ENCODE measurements at places on chromosomes 5 and 9. TPM values are rescaled to one million over a fixed set of nuclear protein-coding genes. Genes with fewer than 3 reads are reported as not detected.

Gene KIF20A
- total RNA-seq: 10.3 TPM

Gene MAMDC2
- 0.10 TPM for total RNA-seq

- H3K36me3 ChIP-seq: peaks cover 5% of the 10 kb centered on the region
- no peak for DNase-seq
- H3K4me3 ChIP-seq: no peak overlapping the region
Measured at GRCh38 chr9:108860354-108860753, 1.7 kb upstream of the ACTL7A start.

DNA sequence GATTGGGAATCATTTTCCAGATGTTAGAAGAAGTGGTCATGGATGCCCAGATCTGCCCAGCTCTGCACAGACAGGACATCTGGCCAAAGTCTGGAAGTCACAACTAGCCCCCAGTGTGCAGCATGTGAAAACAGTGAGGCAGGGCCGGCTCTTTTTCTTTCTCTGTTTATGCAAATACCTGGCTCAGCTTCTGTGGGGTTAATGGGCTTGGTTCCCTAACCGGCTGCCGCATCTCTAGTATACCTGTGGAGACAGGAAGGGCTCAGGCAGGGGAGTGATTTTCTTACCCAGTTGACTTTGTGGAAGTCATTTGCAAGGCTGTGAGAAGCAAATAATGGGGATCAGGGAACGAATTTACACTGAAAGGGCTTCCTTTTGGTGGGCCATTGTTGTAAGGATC lies 254.8 kb upstream of the PANK3 start:
- no peak overlapping the region for H3K4me3 ChIP-seq
- no peak for DNase-seq
- H3K4me1 ChIP-seq: peaks cover 7% of the 10 kb centered on the region
- H3K36me3 ChIP-seq: no peaks in the 10 kb centered on the region

GRCh38 chr5:180669661-180670060 lies 20.3 kb upstream of the FLT4 start:
- H3K27ac ChIP-seq: peak overlapping the region; percentile 20
- H3K36me3 ChIP-seq: peaks cover 4% of the 10 kb centered on the region
- DNase-seq: no peak

- H3K4me3 ChIP-seq: no peak overlapping the region
Measured at GRCh38 chr9:103078581-103078980, 83.4 kb downstream of the CYLC2 start.

DNA sequence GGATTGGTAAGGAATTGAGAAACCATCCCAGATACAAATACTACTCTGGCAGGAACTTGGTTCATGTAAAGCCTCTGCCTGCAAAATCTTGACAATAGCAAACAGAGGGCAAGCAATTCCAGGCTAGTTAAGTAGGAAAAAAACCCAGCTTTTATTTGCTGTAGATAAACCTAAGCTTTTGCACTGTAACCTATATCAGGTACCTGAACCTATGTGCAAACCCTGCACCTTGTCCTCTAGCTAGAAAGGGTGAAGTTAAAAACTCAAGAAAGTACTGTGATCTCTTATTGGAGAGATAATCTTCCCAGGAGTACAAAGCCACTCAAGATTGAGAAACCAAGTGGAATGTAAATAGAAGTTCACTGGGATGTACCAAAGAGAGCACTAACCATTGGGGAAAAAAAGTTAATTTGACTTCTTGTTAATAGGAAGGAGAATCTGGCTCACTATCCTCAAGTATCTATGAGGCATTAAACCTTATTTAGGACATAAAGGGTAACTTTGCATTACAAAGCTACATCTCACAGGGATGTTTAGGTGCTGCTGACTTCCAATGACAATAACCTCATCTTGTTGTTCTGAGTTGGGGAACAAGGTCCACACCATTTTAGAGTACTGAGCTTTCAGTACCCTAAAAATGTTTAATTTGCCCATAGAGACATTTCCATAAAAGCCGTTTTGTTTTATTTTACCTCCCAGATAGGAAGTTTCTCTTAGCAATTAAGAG lies 73.8 kb upstream of the PCA3 start:
- H3K27me3 ChIP-seq: peaks cover under 1% of the 10 kb centered on the region
- H3K4me3 ChIP-seq: no peak overlapping the region
- DNase-seq: no peak
- H3K36me3 ChIP-seq: no peaks in the 10 kb centered on the region
- H3K27ac ChIP-seq: no peak overlapping the region
- peaks cover 14% of the 10 kb centered on the region for H3K4me1 ChIP-seq

Gene BDP1
- 20.9 TPM for total RNA-seq

Gene MYMK
- total RNA-seq: not detected

GRCh38 chr5:135249658-135250057 lies 149.4 kb downstream of the MACROH2A1 start:
- H3K4me1 ChIP-seq: no peaks in the 10 kb centered on the region
- no peaks in the 10 kb centered on the region for H3K36me3 ChIP-seq
- H3K27ac ChIP-seq: no peak overlapping the region
- DNase-seq: no peak
- no peak overlapping the region for H3K4me3 ChIP-seq
- peaks cover 4% of the 10 kb centered on the region for H3K27me3 ChIP-seq

- H3K27me3 ChIP-seq: no peaks in the 10 kb centered on the region
- no peak overlapping the region for H3K4me3 ChIP-seq
- no peak overlapping the region for H3K27ac ChIP-seq
- DNase-seq: no peak
- H3K36me3 ChIP-seq: no peaks in the 10 kb centered on the region
- H3K4me1 ChIP-seq: no peaks in the 10 kb centered on the region
Measured at GRCh38 chr5:29796013-29796412, 1397.5 kb upstream of the CDH6 start.

- no peak for DNase-seq
- H3K4me3 ChIP-seq: no peak overlapping the region
- H3K4me1 ChIP-seq: no peaks in the 10 kb centered on the region
Measured at GRCh38 chr5:160802592-160802991, 49.4 kb downstream of the ATP10B start.

- H3K27ac ChIP-seq: no peak overlapping the region
- DNase-seq: no peak
- peaks cover 2% of the 10 kb centered on the region for H3K27me3 ChIP-seq
Measured at GRCh38 chr9:86359151-86359879, 5.1 kb upstream of the TUT7 start.

DNA sequence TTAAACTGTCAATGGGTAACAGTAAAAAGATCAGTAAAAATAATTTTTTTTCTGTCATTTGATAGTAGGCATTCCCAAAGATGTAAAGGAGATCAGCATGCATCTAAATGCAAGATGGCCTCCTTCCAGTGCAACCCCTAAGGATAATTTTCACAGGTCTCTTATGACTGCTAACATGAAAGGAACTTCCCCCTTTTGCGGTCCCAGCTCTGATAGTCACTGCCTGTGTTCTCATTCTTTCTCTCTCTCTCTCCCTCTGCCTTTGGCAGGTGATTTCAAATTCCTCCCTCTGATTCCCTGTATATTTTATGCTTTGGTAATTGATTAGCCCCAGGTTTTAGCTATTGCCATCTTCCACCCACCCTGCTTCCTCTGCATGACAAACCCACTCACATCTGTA lies 8.9 kb downstream of the SPINK14 start:
- H3K36me3 ChIP-seq: no peaks in the 10 kb centered on the region
- H3K4me3 ChIP-seq: no peak overlapping the region
- peaks cover 8% of the 10 kb centered on the region for H3K4me1 ChIP-seq
- H3K27ac ChIP-seq: no peak overlapping the region

Gene RLN2
- total RNA-seq: 1.4 TPM

DNA sequence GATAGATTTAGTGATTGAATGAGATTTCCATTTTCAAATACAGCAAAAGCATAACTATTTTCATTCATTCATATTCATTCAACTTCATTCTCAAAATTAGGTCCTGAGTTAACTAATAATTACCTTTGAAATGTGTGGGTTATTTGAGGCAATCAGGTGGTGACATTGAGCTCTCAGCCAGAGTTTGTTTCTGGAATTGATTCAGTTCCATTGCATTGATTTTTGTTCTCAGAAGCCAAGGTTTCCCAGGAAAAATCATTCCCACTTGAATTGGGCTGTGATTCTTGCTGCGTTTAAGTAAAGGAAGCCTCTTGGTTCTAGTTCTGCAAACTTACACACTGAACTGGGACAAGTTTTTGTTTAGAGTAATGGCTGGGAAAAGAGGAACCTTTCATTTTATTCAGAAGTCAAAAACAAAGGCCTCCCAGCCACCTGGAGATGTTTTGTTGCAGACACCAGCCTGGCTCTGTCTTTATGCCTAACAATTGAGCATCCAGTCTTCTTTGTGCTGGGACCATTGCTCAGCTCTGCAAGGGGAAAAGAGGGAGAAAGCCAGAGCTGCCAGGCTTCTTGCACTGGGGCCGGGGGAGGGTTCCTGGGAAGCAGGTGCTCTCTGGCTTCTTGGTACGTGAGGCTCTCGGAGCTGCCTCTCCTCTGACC lies 198.6 kb downstream of the TRIO start:
- peaks cover 26% of the 10 kb centered on the region for H3K4me1 ChIP-seq
- H3K27ac ChIP-seq: no peak overlapping the region
- peaks cover 4% of the 10 kb centered on the region for H3K27me3 ChIP-seq
- DNase-seq: no peak

DNA sequence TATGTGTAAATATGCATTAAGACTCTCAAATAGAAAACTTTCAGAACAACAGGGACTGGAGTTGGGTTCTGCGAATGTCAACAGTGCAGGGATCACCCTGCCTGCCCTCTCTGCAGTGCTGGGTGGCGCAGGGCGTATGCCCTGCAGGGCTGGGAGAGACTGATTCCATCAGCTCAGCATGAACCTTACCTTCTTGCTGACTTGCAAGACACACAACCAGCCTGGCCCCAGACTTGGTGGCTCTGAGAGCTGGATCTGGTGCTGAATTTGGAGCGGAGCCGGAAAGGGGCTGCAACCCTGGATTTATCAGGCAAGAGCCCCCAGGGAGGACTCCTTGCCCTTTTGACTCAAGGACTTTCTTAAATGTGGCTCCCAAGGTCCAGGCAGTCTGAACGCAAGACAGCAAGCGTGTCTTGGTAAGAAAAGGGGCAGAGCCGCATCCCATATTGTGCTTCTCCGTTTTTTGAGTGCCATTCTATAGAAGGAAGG lies 376.0 kb upstream of the IRX2 start:
- peaks cover 6% of the 10 kb centered on the region for H3K4me1 ChIP-seq
- no peak overlapping the region for H3K4me3 ChIP-seq
- H3K27me3 ChIP-seq: peaks cover 1% of the 10 kb centered on the region
- no peak overlapping the region for H3K27ac ChIP-seq

Gene HK3
- 0.51 TPM for total RNA-seq

DNA sequence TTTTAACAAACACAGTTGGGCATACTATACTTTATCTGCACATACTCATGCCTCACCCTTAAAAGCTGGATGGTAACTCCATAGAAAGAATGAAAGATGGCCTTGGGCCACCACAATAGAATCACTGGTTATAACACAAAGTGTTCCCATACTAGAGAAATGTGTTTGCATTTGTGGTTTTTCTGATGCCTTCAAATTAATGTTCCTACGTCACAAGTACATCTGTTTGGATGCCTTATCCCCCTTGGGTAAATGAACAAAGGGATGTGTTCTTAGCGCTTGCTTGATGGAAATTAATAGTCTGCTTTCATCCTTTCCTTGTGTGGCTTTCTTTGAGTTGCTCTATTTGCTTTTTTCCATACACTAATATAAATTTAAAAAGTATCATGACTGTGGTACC lies 291.1 kb upstream of the PDE4D start:
- H3K36me3 ChIP-seq: no peaks in the 10 kb centered on the region
- H3K27me3 ChIP-seq: no peaks in the 10 kb centered on the region
- H3K4me1 ChIP-seq: no peaks in the 10 kb centered on the region
- DNase-seq: no peak
- no peak overlapping the region for H3K4me3 ChIP-seq
- H3K27ac ChIP-seq: no peak overlapping the region

DNA sequence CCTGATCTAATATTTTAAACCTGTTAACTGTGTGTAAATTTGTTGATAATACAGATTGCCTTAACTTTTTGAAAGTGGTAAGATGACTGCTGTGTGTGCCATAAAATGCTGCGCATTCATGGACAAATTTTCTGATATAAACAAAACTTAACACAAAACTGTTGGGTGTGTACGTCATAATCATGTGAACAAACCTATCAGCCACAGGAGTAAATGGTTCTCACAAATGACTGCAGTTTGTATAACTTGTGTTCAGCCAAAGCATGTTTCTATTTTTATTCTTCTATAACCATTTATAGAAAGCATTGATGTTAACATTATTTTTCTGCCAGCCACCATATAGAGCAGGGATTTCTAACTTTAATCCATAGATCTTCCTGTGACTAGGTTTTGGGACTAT lies 21.5 kb downstream of the CAMK4 start:
- H3K27me3 ChIP-seq: no peaks in the 10 kb centered on the region
- no peak overlapping the region for H3K27ac ChIP-seq
- peaks cover 35% of the 10 kb centered on the region for H3K4me1 ChIP-seq
- H3K4me3 ChIP-seq: no peak overlapping the region

Gene CDH18
- 0.33 TPM for total RNA-seq

DNA sequence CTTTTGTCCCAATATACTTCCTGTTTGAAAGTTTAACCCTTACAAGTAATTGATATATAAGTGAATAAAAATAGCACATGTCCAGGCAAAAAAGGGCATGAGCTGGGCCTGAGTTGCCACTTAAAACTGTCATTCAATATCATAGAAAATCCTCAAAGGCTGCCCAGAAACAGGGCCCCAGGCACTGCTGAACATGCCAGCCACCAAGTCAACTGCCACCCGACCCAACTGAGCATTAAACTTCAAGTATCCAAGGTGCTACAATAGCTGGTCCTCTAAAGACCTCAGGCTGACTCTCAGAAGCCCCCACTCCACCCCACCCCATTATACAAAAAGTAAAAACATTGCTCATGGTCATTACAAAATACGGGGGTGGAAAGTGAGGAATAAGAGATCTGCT lies 83.7 kb downstream of the CEMIP2 start:
- H3K27me3 ChIP-seq: no peaks in the 10 kb centered on the region

Gene GLRA1
- not detected for total RNA-seq

GRCh38 chr9:28001096-28001495 lies 427.8 kb upstream of the C9orf72 start:
- no peak for DNase-seq
- no peak overlapping the region for H3K4me3 ChIP-seq
- H3K36me3 ChIP-seq: no peaks in the 10 kb centered on the region
- H3K27ac ChIP-seq: no peak overlapping the region
- H3K4me1 ChIP-seq: peaks cover 27% of the 10 kb centered on the region

DNA sequence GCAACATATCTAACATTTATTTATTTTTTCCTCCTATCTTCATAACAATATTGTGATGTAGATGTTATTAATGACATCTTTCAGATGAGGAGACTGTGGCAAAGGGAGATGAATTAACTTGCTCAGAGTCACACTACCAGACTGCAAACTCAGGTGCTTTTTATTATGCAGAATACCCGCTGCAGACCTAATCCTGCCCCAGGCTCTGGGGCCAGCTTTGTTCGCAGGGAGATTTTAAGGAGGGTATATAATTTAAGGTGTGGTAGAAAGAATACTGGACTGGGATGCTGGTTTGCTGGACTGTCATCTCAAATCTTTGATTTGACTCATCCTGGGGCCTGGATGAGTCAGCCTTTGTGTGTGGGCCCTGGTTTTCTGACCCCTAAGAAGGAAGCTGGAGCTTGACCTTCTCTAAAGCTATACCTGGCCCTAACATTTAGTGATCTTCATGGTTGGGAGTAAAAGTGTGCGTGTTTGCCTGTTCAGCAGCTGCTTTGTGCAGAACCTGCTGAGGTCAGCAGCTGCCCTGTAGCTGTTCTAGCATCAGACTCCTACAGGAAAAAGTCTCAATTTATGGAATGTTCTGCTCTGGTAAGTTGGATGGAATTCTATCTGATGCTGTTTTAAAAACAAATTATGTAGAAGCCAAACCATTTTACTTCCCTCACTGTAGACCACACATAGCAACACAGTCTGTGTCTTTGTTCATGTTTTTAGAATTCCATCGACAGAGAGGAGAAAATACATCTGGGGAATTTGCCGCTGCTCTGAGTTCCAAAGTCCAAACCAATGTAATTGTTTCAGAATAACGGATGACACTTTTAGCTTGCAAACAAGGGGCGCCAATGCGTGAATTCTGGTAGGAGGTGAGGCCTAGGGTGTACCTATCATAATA lies 4.5 kb downstream of the SLC36A1 start:
- H3K27me3 ChIP-seq: peaks cover 3% of the 10 kb centered on the region
- no peak overlapping the region for H3K27ac ChIP-seq
- no peaks in the 10 kb centered on the region for H3K36me3 ChIP-seq
